ENCODE measurements at places on chromosomes 7 and 10.

DNA sequence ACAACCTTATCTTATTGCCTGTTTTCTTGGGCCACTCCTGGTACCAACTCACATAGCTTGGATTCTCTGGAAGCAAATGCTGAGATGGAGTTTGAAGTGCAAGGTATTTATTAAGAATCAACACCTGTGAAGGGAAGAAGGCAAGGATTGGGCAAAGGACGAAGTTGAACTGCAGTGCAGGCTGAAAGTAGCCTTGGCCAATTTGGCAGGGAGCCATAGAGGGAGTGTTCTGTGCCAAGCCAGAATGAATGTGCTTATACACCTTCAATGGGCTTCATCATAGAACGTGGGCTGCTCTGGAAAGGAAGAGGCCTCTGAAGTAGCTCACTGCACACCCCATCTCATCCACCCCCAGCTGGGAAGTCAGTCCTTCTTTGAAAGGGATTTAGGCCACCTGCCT lies 79.8 kb upstream of the IFRD1 start:
- DNase-seq: no peak

DNA sequence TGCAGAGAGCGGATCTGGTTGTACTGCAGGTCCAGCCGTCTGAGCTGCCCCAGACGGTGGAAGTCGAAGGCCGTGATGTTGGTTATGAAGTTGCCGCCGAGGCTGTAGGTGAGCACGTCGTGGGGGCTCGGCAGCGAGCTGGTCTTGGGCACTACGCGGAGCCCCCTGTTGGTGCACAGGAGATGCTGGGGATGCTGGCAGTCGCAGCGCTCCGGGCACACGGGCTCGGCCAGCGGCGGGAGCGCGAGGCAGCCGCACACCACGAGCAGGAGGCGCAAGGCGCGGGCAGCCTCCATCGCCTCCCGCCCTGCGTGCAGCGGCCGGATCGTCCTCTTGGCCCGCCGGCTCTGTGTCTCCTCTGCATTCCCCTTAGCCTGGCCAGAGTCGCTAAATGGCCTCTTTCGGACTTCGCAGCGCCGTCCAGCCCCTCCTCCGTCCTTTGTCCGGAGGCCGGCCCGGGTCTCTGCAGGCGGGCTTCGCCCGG lies 337 bp downstream of the TRIL start:
- DNase-seq: no peak

DNA sequence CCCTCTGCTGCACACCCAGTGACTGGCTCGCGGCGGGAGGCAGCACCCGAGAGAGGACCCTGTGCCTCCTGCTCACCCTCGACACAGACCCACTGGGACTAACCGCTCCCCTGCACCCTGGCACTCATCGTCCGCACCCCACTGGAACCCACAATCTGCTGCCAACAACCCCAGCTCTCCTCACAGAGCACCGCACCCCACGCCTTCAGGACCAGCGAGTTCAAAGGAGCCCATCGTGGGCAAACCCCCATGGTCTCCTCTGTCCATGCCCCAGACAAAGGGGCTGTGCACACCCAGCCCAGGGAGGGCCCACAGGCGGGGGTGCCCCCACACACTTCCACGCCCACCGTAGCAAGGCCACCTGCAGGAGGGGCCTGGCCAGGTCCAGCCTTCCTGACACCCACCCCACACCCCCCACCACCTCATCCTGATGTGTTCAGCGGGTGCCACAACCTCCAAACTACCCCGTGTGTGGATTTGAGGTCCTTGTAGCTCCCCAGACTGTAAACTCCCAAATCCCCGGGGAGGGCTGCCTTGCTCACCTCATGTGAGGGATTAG lies 14.0 kb downstream of the RASGEF1A start:
- no peak for DNase-seq

DNA sequence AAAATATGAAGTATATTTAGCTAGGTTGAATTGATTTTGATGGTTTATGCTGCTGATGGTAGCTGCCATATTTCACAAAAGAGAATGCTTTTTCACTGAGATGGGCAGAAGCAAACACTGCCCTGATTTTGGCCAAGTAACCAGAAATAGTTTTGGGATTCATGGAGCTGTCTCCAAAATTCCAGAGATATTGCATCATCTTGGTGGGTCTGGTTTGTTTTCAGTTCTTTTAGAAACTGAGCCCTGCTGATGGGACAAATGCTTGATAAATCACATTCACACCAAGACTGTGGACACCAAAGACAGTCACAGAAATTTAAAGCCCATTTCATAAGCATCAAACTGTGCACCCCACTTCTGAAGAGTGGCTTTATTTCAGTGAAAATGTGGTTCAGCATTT lies 140.5 kb downstream of the BICC1 start:
- DNase-seq: no peak

GRCh38 chr10:114403541-114404161 lies 651 bp downstream of the AFAP1L2 start:
- DNase-seq: no peak

All from COLO829 (cell line).